ENCODE measurements at places on chromosomes 3 and 15. TPM values are rescaled to one million over a fixed set of nuclear protein-coding genes. Genes with fewer than 3 reads are reported as not detected.

Gene LMLN
- total RNA-seq, result 10.0 TPM

Gene SLTM
- 99.8 TPM for total RNA-seq

Gene SIDT1
- not detected for total RNA-seq

Gene GALNT15
- total RNA-seq, result 3.4 TPM

Gene GOLGA8M
- 2.5 TPM for total RNA-seq

Gene LRRC28
- total RNA-seq, result 13.4 TPM

Gene TMEM158
- 375 TPM for total RNA-seq

Gene PLCB2
- total RNA-seq, result 0.66 TPM

Gene ZNF860
- 0.37 TPM for total RNA-seq

Gene MOBP
- total RNA-seq, result under 0.01 TPM

Gene FETUB
- not detected for total RNA-seq

Gene CMTM8
- total RNA-seq, result 0.12 TPM

Gene SPINK8
- total RNA-seq, result not detected

Gene TGFBR2
- total RNA-seq, result 61.0 TPM

Gene SLC27A2
- 0.22 TPM for total RNA-seq

Gene GPR87
- total RNA-seq, result not detected

Gene RNF13
- total RNA-seq, result 60.5 TPM

Gene CYP1A2
- not detected for total RNA-seq

Gene UTS2B
- 0.37 TPM for total RNA-seq

Gene MON1A
- total RNA-seq, result 14.3 TPM
